ENCODE measurements at places on chromosomes 4 and X.

GRCh38 chr4:8637456-8637984, 45.0 kb downstream of the CPZ start:
- no peak for DNase-seq

DNA sequence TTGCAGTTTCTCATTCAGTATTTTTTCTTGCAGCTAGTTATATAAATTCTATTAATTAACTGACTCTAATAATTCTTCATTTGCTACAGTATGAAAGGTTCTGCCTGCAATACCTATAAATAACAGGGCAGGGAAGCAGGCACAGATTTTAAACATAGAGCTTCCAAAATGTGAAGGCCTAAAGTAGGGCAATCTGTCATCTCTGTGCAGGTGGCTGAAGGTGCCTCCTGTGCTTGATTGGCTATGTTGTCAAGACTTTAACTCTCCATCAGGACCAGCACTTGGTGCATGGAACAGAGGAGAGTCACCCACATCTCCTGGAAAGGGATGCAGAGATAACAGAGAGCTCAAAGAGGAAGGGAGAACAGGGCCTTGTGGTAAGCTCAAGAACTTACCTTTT, 75.2 kb upstream of the TSPAN5 start:
- no peak for DNase-seq

GRCh38 chrX:153583433-153583832, 15.5 kb downstream of the CCNQ start:
- no peak for DNase-seq

GRCh38 chr4:186642530-186642929, 81.1 kb downstream of the FAT1 start:
- no peak for DNase-seq

GRCh38 chr4:73619346-73619745, 890 bp downstream of the RASSF6 start:
- no peak for DNase-seq

- peak; percentile 28 for DNase-seq
Measured at GRCh38 chrX:55161581-55161980, 58.6 kb upstream of the PAGE5 start.

- DNase-seq: no peak
Measured at GRCh38 chrX:134761788-134762187, 103.5 kb upstream of the PLAC1 start.

DNA sequence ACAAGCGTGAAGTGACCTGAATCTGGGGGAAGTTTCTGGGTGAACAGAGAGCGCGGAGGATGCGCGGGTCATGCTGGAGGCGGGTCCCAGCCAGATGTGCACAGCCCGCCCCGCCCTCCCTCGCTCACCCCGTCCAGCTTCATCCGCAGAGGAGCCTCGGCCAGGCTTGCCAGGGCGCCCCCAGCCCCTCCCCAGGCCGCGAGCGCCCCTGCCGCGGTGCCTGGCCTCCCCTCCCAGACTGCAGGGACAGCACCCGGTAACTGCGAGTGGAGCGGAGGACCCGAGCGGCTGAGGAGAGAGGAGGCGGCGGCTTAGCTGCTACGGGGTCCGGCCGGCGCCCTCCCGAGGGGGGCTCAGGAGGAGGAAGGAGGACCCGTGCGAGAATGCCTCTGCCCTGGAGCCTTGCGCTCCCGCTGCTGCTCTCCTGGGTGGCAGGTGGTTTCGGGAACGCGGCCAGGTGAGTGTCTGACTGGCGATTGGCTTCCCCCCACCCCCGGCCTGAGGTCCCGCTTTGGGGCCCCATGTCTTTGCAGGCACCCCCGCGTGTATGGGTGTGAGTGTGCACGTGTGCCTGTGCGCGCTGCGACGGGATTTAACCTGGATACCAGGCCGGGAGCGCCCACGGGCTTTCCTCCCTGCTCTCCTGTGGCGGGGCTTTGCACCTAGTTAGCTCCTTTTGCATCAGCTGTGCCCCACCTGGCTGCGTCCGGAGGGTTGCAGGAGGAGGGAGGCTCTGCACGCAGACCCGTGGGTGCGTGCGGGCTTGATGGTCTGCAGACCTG, at the start of gene EGFL6:
Gene EGFL6 (plus strand): TSS at position 123 of the 782 bp plus-strand sequence. CDS start 261 bp downstream, at position 384.
- DNase-seq: peak; percentile 32

- no peak for DNase-seq
Measured at GRCh38 chr4:1883583-1883982, 12.4 kb downstream of the NSD2 start.

DNA sequence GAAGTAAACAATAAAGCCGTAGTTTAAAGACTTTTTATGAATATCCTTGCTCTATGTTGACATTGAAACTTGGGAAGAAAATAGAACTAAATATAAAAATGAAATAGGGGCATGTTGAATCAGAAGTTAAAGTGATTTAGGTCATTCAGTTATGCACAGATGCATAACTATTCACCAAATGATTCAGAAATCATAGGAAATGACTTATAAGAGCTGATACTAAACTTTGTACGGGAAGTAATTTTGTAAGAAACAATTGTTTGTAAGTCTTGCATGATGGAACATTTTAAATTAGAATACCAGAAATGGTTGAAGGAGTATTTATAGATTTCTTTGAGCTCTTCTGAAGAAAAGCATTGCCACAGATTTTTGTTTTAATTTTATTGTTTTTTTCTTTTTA, 246.5 kb downstream of the CPE start:
- no peak for DNase-seq

DNA sequence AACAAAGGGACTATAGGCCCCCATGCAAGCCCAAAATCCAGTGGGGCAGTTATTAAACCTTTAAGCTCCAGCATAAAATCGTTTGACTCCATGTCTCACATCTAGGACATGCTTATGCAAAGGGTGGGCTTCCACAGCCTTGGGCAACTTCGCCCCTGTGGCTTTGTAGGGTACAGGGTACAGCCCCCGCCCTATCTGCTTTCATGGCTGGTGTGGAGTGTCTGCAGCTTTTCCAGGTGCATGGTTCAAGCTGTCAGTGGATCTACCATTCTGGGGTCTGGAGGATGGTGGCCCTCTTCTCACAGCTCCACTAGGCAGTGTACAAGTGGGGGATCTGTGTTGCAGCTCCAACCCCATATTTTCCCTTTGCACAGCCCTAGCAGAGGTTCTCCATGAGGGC, 559.8 kb upstream of the TECRL start:
- no peak for DNase-seq

- peak; percentile 52 for DNase-seq
Measured at GRCh38 chr4:100848841-100849240, 331.0 kb upstream of the EMCN start.

DNA sequence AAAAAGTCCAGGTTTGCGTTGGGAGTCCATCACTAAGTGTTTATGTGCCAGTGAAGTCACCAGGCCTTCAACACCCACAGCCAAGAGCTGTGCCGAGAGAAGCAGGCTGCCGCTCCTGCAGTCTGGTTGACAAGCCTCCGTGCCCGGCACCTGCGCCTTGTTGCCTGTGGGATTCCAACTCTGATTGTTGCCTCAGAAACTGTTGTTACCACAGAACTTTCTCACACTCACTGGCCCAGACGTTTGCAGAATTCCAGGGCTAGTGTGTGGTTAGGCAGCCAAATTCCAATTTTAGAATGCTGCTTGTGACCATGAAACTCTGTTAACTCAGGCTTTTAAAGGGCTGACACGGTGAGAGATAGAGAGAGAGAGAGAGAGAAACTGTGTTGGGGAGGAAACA, 119.5 kb upstream of the LIMCH1 start:
- DNase-seq: no peak

DNA sequence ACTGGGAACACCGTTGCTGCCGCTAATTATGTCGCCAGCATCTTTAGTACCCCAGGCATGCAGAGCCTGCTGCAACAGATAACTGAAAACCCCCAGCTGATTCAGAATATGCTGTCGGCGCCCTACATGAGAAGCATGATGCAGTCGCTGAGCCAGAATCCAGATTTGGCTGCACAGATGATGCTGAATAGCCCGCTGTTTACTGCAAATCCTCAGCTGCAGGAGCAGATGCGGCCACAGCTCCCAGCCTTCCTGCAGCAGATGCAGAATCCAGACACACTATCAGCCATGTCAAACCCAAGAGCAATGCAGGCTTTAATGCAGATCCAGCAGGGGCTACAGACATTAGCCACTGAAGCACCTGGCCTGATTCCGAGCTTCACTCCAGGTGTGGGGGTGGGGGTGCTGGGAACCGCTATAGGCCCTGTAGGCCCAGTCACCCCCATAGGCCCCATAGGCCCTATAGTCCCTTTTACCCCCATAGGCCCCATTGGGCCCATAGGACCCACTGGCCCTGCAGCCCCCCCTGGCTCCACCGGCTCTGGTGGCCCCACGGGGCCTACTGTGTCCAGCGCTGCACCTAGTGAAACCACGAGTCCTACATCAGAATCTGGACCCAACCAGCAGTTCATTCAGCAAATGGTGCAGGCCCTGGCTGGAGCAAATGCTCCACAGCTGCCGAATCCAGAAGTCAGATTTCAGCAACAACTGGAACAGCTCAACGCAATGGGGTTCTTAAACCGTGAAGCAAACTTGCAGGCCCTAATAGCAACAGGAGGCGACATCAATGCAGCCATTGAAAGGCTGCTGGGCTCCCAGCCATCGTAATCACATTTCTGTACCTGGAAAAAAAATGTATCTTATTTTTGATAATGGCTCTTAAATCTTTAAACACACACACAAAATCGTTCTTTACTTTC, 1.8 kb downstream of the UBQLN2 start:
- DNase-seq: no peak

DNA sequence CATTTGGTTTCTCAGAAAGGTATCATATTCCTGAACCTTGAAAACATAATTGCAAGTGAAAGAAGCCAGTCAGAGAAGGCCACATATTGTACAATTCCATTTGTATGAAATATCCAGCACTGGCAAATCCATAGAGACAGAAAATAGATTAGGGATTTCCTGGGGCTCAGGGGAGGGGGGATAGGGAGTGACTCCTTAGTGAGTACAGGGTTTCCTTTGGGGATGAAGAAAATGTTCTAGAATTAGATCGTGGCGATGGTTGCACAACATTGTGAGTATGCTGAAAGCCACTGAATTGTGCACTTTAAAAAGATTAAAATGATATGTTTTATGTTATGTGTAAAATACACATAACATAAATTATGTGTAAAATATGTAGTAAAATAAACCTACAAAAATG, 10.3 kb downstream of the XPNPEP2 start:
- DNase-seq: no peak

GRCh38 chrX:150564838-150565237, 3.6 kb upstream of the MTM1 start:
- no peak for DNase-seq

GRCh38 chr4:152021788-152022438, 261.1 kb upstream of the GATB start:
- no peak for DNase-seq

GRCh38 chr4:102612824-102613366, 111.7 kb downstream of the NFKB1 start:
- DNase-seq: no peak

GRCh38 chrX:97229318-97229717, 345.6 kb downstream of the RPA4 start:
- no peak for DNase-seq

DNA sequence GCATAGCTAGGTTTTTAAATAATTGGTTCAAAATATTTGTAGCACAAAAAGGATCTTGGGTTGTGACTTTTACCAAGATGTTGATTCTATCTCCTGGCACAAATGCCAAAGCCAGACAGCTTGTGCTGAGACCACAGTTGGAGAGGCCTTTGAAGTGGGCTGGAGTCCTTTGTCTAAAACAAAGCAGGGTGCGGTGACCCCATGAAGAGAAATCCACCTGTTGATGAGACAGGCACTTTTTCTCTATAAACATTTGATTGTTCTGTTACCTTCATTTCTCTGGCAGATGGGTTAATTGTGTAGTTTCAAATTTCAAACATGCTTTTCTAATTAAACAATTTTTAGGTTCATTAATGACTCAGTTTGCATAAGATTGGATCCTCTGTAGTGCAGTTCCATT, 56.7 kb downstream of the STOX2 start:
- DNase-seq: no peak

GRCh38 chr4:122456231-122457116, at the start of gene IL2:
TSS of gene IL2 (minus strand) at chr4:122456725. CDS start at chr4:122456440, 285 bp downstream.
- DNase-seq: no peak

- DNase-seq: no peak
Measured at GRCh38 chrX:136304493-136304892, 3.7 kb downstream of the ADGRG4 start.

DNA sequence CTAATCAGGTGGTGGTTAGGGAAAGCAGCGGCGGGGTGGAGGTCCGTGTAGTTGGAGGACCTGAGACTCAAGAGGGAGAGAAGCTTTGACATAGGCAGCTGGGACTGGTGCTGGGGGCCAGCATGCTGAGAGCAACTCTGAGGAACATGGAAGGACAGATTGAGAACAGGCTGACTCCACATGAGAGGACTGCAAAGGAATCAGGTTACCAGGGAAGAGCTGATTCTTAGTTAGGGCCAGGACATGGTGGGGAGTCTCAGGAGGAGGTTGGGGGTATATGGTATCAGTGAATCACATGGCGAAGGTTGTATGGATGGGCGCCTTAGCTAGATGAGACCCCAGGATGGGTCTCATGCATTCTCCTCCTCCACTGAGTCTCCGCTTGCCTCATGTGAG, 264.0 kb upstream of the BOD1L1 start:
- no peak for DNase-seq

DNA sequence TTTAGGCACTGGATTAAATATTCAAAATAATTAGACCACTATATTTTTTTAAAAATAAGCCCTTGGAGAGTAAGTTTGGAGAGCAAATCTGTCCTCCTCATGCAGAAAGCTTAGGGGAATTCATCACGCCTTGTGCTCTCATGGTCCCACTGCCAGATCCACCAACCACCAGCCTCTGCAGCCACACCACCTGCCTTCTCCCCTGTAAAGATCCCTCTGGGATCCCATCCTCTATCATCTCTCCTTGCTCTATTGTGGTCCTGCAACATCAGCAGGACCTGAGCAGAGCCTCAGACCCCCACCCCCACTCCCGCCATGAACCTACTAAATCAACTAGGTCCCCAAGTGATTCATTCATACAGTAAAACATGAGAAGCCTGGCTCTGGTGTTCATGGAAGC, 482.6 kb upstream of the GALNT7 start:
- no peak for DNase-seq

DNA sequence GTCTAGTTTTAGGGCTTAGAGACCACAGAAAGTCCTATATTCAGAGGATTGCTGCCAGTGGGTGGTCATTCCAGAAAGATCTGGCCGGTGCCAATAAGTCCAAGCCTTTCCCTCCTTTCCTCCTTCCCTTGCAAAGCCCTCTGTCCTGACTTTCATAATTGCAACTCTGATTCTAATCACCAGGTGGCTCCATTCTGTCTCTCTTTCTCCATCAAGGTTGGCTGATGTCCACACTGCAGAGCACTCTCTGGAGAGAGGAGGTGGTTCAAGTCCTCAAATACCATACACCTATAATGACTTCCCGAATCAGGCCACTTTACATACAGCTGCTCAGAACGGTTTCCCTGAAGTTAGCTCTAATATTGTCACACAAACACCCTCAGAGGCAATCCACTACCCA, 22.4 kb upstream of the ARMCX4 start:
- DNase-seq: peak; percentile 28

DNA sequence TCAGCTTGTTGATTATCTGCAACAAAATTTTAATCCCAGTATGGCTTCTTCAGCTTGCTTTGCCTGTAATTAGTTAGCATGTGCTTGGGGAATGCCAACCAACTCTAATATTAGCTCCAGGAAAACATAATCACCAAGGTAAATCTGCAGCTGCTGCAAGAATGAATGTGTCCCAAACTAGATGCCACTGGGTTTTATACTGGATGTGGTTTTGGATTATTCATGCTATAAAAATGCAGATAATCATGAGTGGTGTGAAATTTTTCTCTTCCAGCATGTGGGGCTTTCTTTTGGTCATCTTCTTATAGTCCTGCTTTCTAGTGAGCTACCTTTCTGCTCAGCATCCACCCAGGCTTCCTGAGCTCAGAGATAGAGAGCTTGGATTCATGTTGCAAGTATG, 295.9 kb upstream of the CASK start:
- DNase-seq: no peak

- no peak for DNase-seq
Measured at GRCh38 chr4:39841894-39842293, 135.8 kb downstream of the PDS5A start.
